ENCODE measurements at places on chromosomes 5 and 9.

- DNase-seq: no peak
Measured at GRCh38 chr5:173108914-173109313, 35.4 kb upstream of the BNIP1 start.

GRCh38 chr5:167853421-167853820 lies 438.0 kb upstream of the WWC1 start:
- DNase-seq: no peak

DNA sequence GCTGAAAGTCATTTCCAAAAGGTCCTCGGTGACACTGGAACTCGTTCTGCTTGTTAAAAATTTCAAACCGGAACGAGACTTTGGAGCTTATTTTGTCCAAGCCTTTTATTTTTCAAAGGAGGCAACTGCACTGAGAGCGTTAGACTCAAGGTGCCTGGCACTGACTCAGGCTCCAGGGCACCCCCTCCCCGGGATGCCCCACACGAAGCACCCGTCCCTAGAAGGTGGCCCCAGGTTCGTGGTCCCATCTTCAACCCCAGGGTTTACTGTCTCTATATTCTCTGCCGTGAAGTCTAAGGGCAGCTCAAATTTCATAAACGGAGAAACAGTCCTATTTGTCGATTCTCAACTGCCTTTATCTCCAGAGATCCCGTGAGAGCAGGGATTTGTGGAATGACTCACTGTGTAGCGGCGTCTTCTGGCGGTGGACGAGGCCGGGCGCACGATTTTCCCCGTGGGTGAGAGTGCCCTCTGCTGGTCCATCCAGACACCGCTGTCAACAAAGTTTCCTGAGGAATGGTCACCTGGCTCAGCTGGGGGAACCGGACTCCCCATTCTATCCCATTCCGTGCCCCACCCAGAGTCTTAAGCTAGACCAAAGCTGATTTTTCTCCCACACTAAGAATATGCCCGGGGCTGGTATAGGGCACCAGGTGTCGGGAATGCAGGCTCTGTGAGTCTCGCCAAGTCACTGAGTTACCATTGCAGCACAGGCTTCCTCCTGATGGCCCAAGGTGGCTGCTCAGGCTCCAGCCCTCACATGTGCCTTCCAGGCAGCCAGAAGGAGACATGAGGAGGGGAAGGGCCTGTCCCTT lies 27.1 kb upstream of the SLC6A19 start:
- DNase-seq: peak; percentile 16

GRCh38 chr5:86917117-86917579 lies 299.4 kb downstream of the COX7C start:
- no peak for DNase-seq

- no peak for DNase-seq
Measured at GRCh38 chr5:178214160-178214803, 9.9 kb downstream of the HNRNPAB start.

- no peak for DNase-seq
Measured at GRCh38 chr5:40780199-40780598, 18.0 kb downstream of the PRKAA1 start.

DNA sequence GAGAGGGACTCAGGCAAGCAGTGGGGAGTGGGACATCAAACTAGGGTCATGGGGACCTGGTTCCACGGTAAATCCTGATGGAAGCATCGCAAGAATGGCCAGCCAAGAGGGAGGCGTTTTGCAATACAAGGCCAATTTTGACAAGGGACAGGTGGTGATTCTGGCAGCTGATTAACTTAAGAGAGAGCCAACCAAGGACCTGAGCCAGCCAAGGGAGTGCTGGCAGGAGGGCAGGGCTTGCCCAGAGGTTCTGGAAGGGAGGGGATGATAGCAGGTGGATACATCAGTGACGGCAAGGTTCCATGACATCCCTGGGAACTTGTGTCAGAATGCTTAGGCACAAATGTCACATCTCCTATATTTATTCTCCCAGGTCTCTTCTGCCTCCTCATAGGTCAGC lies 32.8 kb upstream of the PUM3 start:
- no peak for DNase-seq

GRCh38 chr5:124761010-124761409 lies 14.6 kb upstream of the ZNF608 start:
- DNase-seq: no peak

DNA sequence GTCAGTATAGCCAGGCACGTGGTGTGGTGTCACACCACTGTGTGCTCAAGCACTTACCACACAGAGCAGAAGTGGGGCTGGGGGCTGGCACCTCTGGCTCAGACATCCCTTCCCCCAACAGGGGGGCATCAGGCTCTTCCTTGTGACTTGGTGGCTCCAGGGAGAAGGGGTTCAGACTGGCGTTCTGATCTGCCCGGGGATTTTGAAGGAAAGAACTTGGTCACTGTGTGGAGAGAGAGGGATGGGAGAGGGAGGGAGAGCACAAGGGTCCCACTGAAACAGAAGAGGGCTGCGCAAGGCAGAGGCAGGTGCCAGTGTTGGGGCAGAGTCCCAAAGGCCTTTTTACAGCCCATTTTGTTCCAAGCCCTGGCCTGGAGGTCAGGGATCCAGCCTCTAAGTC lies 109.7 kb upstream of the ALDH1B1 start:
- DNase-seq: no peak

DNA sequence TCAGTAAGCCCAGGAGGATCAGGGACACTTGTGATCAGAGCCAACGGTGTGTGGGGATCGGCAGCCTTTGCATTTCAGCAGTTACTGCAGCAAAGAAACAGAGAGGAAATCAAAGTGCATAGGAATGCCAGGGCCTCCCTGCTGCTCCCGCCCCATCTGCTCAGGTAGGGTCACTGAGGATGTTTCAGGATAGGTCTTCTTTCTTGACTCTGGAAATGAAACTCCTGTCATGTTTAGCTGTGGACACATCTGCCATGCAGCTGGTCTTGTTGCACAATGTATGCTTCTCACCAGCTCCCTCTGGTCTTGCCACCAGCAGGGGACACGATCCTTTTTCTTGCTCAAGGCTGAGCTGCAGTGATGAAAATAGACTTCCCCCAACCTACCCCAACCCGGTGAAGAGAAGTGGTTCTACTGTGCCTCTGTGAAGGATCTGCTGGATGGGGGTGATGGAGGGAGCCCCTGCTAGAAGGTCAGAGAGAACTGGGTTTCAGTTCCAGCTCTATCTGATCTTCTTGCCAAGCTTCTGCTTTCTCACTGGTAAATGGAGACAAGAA lies 185.2 kb upstream of the KLF4 start:
- DNase-seq: no peak

DNA sequence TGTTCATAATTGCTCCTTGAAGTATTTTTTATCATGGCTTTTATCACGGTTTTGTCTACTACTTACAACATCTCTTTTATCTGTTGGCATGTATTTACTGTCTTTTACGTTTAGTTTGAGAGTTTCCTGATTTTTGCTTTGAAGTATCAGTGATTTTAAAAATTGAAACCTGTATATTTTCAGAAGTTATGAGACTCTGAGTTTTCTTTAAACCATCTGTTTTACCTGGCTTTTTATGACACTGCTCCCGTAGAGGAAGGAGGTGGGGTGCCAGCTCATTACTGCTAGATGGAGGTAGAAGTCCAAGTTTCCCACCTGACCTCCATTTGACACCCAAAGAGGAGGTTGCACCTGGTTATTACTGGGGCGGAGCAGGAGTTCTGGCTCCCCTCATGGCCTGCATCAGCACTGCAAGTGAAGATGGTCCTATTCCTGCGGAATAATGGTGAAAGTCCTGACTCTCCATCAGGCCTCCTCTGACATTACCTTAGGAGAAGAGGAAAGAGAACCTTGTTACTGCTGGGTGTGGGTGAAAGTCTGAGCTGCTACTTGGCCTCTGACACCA lies 10.0 kb upstream of the ZNF131 start:
- no peak for DNase-seq

GRCh38 chr5:157703736-157704135 lies 27.5 kb upstream of the THG1L start:
- no peak for DNase-seq

GRCh38 chr9:2697492-2697891 lies 19.8 kb upstream of the KCNV2 start:
- no peak for DNase-seq

DNA sequence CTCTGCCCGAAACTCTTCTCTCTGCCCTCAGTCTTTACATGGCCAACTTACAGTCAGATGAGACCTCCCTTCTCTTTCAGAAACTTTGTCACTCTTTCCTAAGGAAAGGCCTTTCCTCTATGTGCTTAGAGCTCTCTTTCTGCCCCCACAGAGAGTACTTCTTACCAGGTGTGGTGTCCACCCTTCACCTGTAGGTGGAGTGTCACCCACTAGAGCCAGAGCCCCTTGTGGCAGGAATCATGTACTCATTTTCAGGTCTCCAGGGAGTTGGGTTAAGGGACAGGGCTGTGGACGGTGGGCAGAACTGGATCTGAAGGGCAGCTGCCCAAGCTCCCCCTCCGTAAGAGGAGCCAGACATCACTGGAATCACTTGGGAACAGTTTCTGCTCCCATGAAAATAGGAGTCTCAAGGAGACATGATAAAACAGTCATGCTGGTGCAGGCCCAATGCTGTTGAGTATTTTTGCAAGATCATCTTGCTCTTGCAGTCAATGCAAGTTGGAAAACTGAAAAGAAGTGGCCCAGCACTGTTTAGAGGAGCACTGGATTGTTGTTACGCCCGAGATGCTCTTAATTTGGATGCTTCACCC lies 436.7 kb downstream of the ZSWIM6 start:
- DNase-seq: no peak

- no peak for DNase-seq
Measured at GRCh38 chr9:104905153-104905901, 22.6 kb downstream of the ABCA1 start.

GRCh38 chr5:121993191-121993590 lies 31.4 kb downstream of the SRFBP1 start:
- DNase-seq: no peak

Measured in posterior cingulate gyrus (tissue), 11 donors.